ENCODE measurements at places on chromosomes 4 and X. TPM values are rescaled to one million over a fixed set of nuclear protein-coding genes. Genes with fewer than 3 reads are reported as not detected.

Gene ENOPH1
- 22.4 TPM for total RNA-seq

Gene LNX1
- 23.8 TPM for total RNA-seq

Gene CASP3
- 20.1 TPM for total RNA-seq

Gene PALLD
- 70.1 TPM for total RNA-seq

Gene RAB41
- total RNA-seq: not detected

All from esophagus mucosa (tissue), 1 donor.